ENCODE measurements at places on chromosomes 7 and 10.

DNA sequence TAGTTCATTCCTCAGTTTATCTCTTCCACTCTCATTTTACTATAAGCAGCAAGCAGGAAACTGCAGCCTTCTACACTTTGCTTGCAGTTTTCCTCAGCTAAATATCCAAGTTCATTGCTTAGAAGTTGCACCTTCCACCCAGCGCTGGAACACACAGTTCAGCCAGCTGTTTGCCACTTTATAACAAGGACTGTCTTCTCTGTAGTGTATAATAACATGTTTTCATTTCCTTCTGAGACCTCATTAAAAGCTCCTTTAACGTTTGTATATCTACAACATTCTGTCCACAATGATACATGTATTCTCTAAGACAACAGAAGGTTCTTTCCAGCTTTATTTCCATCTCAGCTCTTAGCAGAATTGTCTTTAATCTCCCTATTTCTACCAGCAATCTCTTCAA is 74.1 kb downstream of the GNAI1 start:
- no peak for DNase-seq

DNA sequence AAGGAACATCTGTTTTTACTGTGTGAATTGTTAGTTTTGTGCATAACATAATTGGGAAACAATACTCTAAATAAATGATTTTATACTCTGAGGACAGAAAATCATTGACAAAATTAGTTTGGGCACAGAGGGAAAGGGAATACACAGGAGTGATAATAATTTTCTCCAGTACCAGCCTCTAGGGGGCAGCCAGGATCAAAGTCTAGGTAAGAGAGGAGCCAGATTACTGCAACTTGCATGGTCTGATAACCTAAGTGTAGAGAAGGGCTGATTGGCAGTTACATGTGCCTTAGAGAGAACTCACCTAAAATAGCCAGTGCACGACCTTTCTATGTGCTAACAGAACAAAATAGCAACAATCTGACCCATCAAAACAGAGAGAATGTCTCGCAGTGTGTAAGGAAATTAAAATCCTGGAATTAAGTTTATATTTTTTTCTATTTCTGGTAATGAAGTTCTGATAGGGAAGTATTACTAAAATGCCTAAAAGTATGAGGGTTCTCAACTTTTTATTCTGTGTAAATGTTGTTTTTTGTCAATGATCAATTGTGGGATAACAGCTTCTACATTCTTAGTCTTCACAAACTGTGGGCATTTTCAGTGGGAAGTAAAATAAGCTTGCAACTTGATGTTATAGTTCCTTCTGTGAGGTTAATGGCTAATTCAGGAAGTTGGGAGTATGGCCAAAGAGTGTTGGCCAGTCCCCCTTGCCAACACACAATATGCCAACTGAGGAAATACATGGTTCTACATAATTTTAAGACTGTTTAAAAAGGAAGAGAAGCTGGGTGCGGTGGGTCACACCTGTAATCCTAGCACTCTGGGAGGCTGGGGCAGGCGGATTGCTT is 66.4 kb downstream of the EXOC6 start:
- DNase-seq, result peak; percentile 61

DNA sequence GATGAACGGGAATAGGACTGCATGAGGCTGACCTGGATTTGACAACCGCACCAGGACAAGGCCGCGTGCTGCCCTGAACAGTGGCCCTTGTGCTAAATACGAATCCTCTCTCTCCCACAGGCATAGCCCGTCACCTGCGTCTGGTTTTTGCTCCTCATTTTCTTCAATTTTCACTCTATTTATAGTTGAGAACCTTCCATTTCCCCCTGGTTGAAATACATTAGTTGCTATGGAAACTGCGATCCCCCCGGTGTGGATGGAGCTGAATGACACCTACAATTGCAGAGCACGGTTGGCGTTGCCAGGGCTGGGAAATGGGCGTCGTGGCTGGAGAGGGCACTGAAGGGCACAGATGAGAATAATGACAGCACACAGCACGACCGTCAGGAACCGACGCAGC is 158.6 kb upstream of the PITRM1 start:
- no peak for DNase-seq

DNA sequence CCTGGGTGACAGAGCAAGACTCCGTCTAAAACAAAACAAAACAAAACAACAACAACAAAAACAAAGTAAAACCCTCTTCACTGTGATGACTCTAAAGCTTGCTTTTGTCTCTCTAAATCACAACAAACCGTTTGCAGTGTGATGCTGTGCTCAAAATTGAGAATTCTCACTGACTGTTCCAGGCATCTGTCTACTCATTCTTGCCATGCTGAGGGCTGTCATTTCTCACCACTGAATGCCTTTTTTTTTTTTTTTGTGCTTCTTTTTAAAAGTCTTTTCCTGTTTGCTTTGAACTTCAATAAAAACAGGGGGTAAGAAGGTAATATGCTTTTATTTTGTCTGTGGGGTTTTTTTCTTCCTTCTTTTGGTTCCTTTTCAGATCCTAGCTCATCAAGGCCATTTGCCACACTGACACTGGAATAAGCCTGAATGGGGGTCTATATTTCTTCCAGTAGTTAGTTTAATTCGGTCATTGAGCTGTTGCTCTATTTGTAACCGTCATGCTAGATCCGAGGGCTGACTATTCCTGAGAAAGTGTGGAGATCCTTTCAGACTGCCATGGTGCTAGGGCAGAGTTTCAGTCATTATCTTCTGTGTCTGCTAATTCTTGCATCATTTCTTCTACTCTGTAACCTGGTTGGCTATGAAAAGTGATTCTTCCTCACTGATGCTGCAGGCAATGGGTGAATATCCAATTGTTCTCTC is 10.6 kb downstream of the FAS start:
- DNase-seq, result peak; percentile 26

DNA sequence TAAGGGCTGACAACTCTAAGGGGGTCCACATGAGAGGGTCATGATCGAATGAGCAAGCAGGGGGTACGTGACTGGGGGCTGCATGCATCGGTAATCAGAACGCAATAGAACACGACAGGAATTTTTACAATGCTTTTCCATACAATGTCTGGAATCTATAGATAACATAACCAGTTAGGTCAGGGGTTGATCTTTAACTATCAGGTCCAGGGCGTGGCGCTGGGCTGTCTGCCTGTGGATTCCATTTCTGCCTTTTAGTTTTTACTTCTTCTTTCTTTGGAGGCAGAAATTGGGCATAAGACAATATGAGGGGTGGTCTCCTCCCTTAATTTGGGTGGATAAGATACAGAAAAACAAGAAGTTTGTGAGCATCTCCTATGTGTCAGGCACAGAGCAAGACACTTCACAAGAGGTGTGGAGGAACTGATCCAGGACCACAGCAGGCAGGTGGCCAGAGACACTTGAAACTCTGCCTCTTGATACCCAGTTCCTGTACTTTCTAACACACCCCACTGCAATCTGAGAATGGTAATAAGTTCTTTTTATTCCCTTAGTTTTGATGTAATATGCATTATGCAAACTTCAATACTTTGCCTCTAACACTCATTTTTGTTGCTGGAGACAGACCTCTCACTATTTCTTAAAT is 18.0 kb upstream of the MRLN start:
- no peak for DNase-seq

- no peak for DNase-seq
Observed at GRCh38 chr7:72337390-72338167, 74.6 kb downstream of the CALN1 start.

DNA sequence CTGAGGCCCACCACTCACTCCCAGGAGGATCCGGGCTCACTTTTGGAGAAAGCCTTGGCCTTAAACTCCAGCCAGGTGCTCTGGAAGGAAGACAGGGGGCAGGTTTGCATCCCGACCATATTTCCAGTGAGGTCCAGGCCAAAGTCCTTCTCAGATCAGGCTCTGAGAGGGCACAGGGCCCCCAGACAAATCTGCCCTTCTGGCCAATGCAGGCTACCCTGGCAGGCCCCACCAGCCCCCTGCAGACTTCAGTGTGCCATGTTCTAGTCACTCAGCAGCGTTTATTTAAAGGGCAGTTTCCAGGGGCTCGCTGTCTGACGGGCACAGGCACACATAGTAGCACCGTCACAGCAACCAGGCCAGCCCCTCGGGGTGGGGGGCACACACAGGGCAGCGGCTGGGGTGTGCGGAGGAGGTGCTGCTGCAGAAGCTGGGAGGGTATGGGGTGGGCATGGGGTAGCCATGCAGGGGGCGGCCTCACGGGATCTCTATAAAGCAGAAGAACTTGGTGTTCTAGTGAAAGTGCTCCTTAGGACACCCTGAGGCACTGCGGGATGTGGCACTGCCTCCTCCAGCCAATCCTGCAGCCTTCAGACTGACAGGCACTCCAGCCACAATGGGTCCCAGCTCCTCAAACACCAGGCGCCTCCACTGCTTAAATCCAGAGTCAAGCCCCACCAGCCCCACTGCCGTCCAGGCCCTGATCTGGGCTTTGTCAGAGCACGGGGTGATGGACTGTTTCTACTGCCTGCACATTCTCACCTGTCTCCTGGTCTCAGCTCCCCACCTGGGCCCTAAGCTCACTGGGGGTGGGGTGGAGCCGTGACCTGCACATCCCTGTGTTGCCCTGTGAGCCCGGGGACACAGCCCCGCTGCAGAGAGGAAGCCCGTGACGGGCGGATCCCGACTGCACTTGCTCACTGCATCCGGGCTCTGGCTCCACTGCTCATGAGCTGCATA is 9.6 kb upstream of the PYROXD2 start:
- no peak for DNase-seq

- DNase-seq, result no peak
Observed at GRCh38 chr10:77608281-77608680, 29.3 kb downstream of the KCNMA1 start.

GRCh38 chr10:132632851-132633684 is 95.5 kb downstream of the INPP5A start:
- no peak for DNase-seq

DNA sequence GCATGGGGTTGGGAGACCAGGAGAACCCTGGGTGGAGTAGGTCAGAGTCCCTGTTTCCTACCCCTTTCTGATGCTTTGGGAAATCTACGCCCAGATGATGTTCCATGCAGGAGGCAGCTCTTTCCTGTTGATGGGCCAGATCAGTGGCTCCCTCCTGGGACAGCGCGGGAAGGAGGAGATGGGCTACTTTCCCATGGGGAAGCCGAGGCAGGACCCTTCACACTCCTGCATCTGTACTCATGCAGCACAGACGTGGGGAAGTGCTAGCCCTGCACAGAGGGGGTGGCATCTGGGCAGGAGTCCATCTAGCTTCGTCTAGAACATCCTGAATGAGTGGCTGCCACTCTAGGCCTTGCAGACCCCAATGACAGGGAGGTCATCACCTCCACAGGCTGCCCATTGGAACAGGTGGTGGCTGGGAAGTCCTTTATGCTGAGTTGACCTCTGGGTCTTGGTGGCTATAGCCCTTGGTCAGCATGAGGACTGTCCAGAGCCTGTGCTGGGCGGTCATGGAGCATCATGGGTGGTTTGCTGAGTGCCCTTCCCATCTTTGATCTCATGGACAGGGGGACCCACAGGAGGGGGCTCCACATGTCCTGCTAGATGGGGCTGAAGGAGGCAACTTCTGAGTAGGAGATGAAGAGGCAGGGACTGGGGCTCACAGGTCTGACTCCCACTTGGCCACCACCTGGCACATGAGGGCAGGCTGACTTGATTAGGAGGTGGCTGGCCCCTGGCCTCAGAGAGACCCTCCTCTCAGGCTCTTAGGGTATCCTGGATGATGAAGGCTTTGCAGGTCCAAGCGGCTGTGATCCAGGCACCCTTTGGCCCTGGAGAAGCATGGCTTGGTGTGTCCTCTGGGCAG is 24.6 kb downstream of the RAMP3 start:
- DNase-seq, result no peak

- no peak for DNase-seq
Observed at GRCh38 chr7:475951-476441, 43.6 kb downstream of the PDGFA start.

DNA sequence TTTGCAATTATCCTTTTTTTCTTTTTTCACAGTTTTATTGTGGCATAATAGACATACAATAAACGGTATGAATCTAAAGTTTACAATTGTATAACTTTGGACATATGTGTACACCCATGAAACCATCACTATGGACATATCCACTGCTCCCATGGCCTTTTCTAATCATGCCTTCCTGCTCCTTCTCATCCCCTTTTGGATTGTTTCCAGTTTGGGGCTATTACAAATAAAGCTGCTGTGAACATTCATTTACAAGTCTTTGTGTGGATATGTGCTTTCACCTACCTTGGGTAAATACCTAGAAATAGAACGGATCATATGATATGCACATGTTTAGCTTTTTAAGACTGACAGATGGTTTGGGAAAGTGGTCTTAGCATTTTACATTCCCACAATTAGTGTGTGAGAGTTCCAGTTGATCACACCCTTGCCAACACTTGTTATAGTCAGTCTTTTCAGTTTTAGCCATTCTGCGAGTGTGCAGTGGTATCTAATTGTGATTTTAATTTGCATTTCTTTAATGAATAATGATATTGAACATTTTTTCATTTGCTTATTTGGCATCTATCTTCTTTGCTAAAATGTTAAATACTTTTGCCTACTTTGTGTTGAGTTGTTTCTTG is 120.9 kb upstream of the KAT6B start:
- DNase-seq, result no peak

DNA sequence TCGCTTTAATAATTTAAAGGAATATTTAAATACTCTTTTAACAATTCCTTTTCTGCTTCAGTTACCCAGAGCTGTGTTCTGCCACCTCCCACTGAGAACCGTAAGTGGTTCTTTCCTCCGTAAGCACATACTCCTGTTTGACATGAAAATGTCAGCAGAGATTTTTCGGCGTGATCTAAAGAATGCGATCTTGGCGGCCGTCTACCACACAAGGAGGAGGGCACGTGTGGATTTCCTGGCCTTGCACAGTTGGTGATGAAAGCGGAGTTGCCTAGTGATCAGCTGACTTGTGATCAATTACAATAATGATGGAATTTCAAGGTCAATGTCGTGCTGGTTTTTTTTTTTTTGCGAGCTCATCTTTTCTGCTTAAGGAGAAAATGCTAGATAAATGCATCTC is 35.6 kb upstream of the INSIG1 start:
- no peak for DNase-seq

DNA sequence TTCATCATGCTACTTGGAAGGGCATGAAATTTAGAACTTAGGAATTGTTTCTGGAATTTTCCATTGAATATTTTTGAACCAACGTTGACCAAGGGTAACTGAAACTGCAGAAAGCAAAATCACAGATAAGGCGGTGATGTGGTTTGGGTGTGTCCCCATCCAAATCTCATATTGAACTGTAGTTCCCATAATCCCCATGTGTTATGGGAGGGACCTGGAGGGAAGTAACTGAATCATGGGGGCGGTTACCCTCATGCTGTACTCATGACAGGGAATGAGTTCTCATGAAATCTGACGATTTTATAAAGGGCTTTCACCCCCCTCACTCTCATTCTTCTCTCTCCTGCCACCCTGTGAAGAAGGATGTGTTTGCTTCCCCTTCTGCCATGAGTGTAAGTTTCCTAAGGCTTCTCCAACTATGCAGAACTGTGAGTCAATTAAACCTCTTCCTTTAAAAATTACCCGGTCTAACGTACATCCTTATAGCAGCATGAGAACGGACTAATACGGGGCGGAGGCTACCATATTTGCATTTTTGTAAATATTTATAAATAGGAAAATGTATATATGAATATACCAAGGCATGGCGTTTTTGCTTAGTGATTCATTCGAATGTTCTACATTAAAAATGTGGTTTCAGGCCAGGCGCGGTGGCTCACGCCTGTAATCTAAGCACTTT is 12.4 kb downstream of the NMT2 start:
- DNase-seq, result no peak
